NCI-H2171 (cell line): ENCODE measurements at places on chromosomes 13 and 19.
A peak's percentile ranks its signal among the peaks of the same experiment; 100 is the strongest.

DNA sequence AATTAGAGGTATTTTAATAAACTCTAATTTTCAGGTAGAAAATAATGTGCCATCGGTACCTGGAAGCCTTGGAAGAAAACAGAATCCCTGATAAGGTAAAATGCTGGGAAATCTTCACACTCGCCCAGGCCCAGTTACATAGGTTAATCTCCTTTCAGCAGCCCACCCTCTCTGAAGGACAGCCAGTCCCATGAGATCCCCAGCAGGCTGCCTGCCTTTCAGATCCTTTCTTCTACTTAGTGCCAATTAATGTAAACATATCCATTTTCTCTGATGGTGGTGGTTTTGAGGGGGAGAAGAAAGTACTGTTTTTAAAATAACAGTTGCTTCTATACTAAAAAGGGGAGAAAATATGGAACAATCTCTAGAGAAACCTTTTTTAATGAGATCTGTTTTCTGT lies 12.2 kb downstream of the SMAD9 start:
- DNase-seq: no peak

- peak; percentile 55 for DNase-seq
These were observed 47.6 kb upstream of the MAP3K10 start for GRCh38 chr19:40143612-40144011.

- DNase-seq: no peak
These were observed 1.0 kb upstream of the BCAM start for GRCh38 chr19:44807652-44808462.

DNA sequence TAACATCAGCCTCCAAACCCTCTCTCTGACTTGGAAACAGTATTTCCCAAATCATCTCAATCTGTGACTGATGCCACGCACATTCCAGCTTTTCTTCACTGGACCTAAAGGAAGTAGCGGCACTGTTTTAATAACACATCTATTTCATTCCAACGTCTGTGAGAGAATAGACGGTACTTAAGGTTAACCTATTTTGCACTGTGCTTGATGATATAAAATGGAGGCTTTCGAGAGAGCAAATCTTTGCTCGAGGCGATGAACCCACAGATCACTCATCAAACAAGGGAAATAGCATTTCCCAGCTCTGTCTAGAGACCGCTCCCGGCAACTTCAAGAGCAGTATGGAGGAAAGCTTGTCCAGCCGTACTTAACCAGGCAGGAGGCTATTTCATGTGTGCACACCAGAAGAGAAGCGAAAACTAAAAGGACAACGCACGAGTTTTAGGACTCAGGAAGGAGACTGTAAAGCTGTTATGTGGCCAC lies 2.9 kb downstream of the UBL3 start:
- DNase-seq: no peak
